Fibroblast of skin of right biceps (primary cell): ENCODE measurements at places on chromosomes 4 and X.

DNA sequence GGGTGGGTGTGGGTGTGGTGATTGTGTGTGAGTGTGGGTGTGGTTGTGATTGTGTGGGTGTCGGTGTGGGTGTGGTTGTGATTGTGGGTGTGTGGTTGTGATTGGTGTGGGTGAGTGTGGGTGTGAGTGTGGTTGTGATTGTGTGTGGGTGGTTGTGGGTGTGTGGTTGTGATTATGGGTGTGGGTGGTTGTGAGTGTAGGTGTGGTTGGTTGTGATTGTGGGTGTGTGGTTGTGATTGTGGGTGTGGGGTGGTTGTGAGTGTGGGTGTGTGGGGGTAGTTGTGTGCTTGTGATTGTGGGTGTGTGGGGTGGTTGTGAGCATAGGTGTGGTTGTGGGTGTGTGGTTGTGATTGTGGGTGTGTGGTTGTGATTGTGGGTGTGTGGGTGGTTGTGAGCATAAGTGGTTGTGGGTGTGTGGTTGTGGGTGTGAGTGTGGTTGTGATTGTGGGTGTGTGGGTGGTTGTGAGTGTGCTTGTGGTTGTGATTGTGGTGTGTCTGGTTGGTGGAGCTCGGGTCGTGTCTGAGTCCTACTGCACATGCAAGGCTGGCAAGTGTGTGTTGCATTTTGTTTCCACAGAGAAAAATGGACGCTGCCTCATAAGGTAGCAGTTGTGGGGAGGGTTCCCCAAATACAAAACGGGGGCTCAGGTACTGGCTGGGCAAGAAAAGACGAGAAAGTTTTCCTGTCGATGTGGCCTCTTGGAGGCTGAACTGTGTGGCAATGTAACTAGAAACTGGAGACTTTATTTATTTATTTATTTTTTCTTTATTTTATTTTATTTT, 116.7 kb downstream of the UBE2K start:
- peak; percentile 19 for DNase-seq

DNA sequence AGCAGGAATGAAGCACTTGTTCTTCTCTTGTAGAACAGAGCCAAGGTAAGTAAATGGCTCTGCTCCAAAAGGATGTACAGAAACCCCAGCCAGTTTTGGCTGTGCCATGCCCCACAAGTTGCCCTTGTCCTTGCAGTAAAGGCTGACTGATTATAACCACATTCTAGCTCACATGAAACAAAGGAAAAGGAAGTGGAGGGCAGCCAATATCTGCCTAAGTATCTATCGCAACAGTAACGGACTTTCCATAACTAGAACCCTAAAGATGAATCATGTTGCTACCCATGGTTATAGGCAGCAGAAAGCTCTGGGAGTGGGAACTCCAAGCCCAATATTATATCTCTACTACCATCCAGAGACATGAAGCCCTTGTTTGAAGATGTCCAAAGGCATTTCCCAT, 95.7 kb downstream of the COMMD8 start:
- no peak for DNase-seq

DNA sequence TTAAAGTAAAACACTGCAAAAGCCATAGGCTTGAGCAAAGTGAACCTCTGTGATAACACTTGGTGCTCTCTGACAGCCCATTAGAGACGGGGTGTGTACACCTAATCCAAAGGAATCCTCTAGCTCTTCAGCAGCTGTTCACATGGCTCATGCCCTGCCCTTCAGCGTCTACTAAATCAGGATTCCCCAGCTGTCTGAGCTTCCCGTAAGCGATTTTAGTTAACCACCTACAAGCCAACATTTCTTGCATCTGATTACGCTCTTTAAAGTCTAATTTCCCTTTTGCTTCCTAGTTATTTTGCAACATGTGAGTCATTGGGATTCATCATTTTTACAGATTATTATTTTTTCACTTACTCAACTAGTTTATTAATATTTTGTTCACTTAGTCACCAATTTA, 6.5 kb downstream of the DMD start:
- no peak for DNase-seq

DNA sequence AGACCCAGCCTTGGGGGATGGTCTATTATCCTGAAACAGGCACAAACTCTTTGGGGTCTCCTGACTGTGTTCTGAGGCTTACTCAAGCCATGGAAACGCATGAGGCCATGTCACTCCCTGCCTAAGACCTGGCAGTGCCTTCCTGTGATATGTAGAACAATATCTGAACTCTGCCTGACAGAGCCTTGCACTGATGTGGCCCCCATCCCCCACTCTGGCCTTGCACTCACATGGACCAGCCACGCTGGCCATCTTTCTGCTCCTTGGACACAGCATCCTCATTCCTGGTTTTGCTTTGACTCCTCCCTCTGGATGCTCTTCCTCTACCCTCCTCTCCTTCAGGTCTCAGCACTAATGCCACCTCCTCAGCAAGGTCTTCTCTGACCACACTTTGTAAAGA, 100.2 kb downstream of the SCD5 start:
- DNase-seq: no peak

- no peak for DNase-seq
Observed at GRCh38 chr4:36026348-36026880, 217.9 kb downstream of the ARAP2 start.

- DNase-seq: no peak
Observed at GRCh38 chr4:8648296-8648695, 55.7 kb downstream of the CPZ start.

GRCh38 chr4:128615197-128615596, 194.3 kb upstream of the JADE1 start:
- DNase-seq: no peak

DNA sequence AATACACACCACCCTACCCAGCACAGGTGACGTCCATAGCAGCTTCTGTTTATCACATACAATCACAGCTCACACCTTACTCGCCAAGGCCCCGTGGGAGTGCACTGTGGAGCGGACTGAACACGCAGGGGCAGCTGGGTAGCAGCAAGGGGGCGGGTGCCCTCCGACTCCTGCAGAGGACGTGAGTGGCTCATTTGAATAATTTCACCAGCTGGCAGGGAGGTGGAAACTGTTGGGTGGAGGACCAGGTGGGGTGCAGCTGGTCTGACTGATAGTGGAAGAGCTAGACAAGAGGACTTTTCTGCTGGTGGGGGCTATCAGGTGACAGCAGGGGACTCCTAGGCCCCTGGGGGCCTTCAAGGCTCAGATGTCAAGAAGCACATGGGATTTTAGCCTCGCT, 16.3 kb downstream of the MAN2B2 start:
- DNase-seq: no peak

DNA sequence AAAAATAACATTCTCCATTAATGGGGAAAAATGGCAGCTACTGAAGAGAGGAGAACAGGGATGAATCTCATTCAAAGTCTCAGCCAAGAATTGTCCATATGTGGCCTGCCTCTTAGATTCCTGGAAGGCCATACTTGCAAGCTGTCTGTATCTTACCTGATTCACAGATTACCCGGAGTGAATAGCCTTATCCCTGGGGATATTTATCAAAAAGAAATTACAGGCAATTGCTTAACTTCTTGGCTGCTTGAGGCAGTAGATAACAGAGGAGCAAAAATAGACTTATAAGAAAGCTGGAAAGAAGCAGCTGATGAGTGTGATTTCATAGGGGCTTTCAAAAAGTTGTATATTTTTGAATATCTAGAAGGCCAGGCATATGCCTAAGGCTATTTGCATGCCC, 68.8 kb upstream of the PPP1R2C start:
- peak; percentile 1 for DNase-seq

DNA sequence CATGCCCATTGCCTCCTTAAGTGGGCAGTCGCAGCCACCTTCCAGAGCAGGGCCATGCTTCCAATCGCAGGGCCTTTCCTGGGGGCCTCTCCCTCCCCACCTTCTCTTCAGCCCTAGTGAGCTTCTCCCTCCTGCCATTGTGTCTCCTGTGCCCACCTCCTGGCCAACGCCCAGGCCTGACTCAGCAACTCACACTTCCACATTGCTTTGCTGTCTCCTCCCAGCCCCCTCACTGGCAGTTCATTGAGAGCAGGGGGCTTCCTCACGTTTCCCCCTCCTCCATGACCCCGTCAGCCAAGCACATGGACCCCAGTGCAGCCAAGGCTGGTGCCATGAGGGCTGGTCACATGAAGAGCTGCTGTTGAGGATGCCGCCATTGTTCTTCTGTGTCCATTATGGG, 25.9 kb downstream of the HTRA3 start:
- no peak for DNase-seq

DNA sequence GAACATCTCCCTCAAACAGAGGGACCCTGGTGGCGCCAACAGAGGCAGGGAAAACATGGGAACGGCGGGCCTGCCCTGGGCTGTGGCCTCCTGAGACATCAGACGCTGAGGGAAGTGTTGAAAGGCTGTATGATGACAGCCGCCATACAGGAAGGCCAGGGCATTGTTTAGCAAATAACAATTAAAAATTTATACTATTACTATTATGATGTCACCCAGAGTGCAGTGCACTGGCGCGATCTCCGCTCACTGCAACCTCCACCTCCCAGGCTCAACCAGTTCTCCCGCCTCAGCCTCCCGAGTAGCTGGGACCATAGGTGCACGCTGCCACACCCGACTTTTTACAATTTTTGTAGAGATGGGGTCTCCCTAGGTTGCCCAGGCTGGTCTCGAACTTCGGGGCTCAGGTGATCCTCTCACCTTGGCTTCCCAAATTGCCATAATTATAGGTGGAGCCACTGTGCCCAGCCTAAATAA, 54.6 kb downstream of the CPZ start:
- no peak for DNase-seq

DNA sequence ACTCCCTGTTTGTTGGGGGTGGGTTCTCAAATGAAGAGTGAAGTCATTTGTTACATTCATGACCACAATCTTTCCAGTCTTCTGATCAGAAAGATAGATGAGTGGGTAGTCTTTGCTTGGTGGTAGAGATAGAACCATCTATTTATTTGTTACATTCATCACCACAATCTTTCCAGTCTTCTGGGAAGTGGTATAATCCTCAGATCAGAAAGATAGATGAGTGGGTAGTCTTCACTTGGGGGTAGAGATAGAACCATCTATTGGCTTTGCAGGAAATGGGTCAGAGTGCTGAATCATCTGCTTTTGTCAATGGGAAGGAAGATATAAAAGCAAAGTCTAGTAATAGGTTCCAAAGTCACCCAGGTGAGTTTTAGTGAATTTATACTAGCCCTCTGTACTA, 64.2 kb upstream of the EPGN start:
- no peak for DNase-seq

GRCh38 chr4:145076469-145076855, 21.5 kb downstream of the ANAPC10 start:
- peak; percentile 20 for DNase-seq

DNA sequence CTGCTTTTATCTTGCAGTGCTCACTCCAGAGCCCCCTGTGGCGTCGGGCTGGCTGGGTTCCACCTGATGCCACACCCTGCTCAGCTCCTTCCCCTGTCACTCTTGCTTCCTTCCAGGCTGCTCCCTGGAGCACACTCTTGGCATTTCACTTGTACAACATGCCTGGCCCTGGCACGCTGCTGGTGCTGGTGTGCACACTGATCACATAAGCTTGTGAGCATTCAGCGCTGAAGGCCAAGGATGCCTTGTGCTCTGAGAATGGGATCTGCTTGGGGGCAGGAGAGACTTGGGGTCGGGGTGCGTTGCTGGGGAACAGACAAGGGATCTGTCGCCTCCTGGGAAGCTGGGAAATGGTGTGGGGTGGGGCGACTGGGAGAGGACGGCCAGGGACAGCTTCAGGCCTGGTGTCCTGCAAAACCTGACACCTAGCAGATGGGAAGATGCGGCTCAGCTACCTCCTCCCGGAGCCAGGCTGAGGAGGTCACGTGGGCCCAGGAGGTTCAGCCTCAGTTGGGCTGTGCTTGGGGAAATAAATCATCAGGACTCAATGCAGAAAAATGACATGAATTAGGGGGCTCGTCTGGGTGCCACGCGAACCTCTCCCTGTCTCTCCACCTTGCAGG, 108.5 kb downstream of the PHKA2 start:
- DNase-seq: no peak

GRCh38 chr4:139825523-139826014, 159.9 kb downstream of the MGST2 start:
- DNase-seq: no peak

GRCh38 chrX:138287205-138287877, 424.2 kb downstream of the FGF13 start:
- no peak for DNase-seq

- no peak for DNase-seq
Observed at GRCh38 chr4:79980448-79980847, 92.6 kb downstream of the ANTXR2 start.

GRCh38 chr4:80226094-80226493, 28.8 kb downstream of the PRDM8 start:
- no peak for DNase-seq

- DNase-seq: no peak
Observed at GRCh38 chr4:183337349-183337748, 15.1 kb upstream of the CLDN24 start.

DNA sequence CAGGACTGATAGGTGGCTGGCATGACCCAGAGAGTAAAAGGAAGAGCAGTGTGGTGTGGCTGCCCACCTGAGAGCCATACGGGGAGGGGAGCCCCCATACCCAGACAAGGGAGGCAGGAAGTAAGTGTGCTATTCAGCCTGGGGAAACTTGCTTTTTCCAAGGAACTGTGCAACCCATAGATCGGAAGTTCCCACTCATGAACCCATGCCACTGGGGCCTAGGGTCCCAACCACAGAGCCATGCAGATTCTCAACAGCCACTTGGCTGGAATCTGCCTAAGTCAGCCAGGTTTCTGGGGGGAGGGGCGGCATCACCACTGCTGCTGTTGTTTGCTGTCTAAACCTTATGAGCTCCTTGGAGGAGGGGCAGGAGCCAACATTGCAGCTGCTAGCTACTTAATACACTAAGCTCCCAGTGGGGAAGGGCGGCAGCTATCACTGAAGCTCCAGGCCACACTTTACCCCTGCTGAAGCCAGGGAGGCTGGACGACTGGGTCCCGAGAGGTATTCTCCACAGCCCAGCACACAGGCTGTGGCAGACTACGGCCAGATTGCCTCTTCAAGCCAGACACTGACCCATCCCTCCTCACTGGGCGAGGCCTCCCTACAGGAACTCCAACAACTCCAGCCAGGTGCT, 410.4 kb downstream of the INPP4B start:
- DNase-seq: no peak

GRCh38 chr4:168794881-168795280, 215.2 kb downstream of the CBR4 start:
- DNase-seq: no peak

GRCh38 chr4:100842856-100843255, 325.0 kb upstream of the EMCN start:
- DNase-seq: no peak

GRCh38 chrX:39889704-39890103, 208.1 kb downstream of the BCOR start:
- no peak for DNase-seq

- no peak for DNase-seq
Observed at GRCh38 chr4:163495900-163496299, 1.4 kb downstream of the TMA16 start.

GRCh38 chrX:134460005-134460861, at the start of gene HPRT1:
HPRT1 (plus strand) TSS chrX:134460165; CDS start chrX:134460312, 147 bp downstream.
- peak; percentile 80 for DNase-seq

DNA sequence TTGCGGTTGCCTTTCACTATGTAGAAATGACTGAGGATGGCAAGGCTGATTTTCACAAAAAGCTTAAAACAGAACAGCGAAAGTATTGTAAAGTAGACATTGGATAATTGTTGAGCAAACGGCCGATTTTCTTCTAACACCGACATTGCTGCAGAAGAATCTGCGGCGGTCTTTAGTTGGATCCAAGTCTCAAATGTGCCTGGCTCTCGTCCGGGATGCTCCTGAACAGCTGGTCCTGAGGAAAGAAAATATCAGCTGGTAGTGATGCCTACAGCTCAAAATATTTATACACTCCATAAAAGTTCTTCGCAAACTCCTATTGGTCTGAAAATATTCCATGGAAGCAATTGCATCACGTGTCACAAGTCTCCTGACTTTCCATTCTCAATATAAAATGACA, at the start of gene ASB5:
Gene ASB5 (minus strand): TSS at position 260 of the 400 bp plus-strand sequence. CDS start 114 bp downstream, at position 146.
- no peak for DNase-seq

GRCh38 chr4:54006755-54007154, 57.6 kb downstream of the CHIC2 start:
- DNase-seq: no peak
